PC-3 (cell line): ENCODE measurements at places on chromosomes 7 and 10.
A peak's percentile ranks its signal among the peaks of the same experiment; 100 is the strongest.

DNA sequence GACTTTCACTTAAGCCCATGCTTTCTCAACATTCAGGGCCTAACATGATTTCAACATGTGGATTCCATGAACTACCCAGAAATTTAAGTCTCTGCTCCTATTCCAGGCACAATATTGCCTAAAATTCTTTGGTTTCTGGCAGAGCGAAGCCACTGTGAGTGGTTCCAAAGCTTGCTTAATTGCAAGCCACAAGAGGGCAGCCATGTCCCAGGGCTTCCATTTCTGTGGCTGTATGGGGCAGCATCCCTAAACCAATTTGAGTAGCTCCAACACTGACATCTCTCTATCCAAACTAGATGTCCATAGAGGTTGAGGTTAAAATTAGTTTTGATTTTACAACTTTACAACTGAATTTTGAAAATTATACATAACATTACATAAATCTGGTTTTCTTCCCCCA is 56.3 kb upstream of the MDFIC start:
- H3K27me3 ChIP-seq, result no peaks in the 10 kb centered on the region
- peaks cover 11% of the 10 kb centered on the region for H3K4me1 ChIP-seq
- no peaks in the 10 kb centered on the region for H3K36me3 ChIP-seq
- DNase-seq, result peak; percentile 60

GRCh38 chr10:86668297-86669165 is at the start of gene LDB3:
LDB3 (plus strand) TSS chr10:86668511; CDS start chr10:86668692, 181 bp downstream.
- no peaks in the 10 kb centered on the region for H3K36me3 ChIP-seq
- peaks cover 59% of the 10 kb centered on the region for H3K4me1 ChIP-seq
- DNase-seq, result peak; percentile 75

GRCh38 chr10:107054469-107055156 is 109.9 kb downstream of the SORCS1 start:
- no peaks in the 10 kb centered on the region for H3K4me1 ChIP-seq
- DNase-seq, result no peak
- peaks cover 49% of the 10 kb centered on the region for H3K27me3 ChIP-seq
- no peak overlapping the region for H3K4me3 ChIP-seq

- H3K4me3 ChIP-seq, result no peak overlapping the region
- no peaks in the 10 kb centered on the region for H3K4me1 ChIP-seq
- H3K27ac ChIP-seq, result no peak overlapping the region
- H3K36me3 ChIP-seq, result no peaks in the 10 kb centered on the region
- H3K27me3 ChIP-seq, result no peaks in the 10 kb centered on the region
These were observed 639.0 kb downstream of the IPMK start for GRCh38 chr10:57628592-57629284.

DNA sequence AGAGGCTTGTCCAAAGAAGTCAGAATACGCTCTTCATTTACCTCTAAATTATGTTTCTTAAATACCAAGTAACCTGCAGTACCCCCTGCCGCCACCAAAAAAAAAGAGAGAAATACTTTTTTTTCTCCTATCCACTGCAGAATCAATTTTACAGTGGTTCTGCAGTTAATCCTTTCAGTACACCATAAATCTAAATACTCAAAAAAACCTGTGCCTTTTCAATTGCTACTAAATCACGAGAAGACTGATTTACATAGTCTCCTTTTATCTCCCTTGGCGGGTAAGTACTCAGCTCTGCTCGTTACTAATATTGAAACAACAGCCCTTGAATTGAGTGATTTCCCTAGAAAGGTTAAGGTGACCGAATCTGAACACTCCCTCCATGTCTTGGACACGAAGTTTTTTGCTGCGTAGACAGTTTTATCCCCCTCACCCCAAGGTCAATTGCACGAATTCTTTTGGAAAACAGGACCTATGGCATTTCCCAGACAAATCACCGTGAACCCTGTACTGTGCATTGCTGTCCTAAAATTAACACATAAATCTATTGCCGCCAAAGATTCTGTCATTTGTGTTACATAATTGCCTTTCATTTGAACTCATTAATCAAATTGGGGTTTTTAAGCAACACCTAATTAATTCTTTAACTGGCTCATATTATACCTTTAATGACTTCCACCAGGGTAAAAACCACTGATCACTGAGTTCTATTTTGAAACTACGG is 512 bp upstream of the VIM start:
- H3K27me3 ChIP-seq, result no peaks in the 10 kb centered on the region
- H3K4me1 ChIP-seq, result peaks cover 10% of the 10 kb centered on the region
- no peak for DNase-seq

- no peak overlapping the region for H3K27ac ChIP-seq
- H3K36me3 ChIP-seq, result no peaks in the 10 kb centered on the region; the same call in 1 of the 2 replicates
- DNase-seq, result no peak
- no peak overlapping the region for H3K4me3 ChIP-seq
These were observed 12.0 kb downstream of the PWWP2B start for GRCh38 chr10:132408823-132409666.

GRCh38 chr7:135508883-135509588 is 866 bp downstream of the CNOT4 start:
- H3K27me3 ChIP-seq, result no peaks in the 10 kb centered on the region
- no peaks in the 10 kb centered on the region for H3K36me3 ChIP-seq
- H3K27ac ChIP-seq, result 0 out of 2 replicates have a peak overlapping the region, but pooled peaks have one; percentile 53
- peak; percentile 21 for DNase-seq

- no peak overlapping the region for H3K27ac ChIP-seq
- no peak overlapping the region for H3K4me3 ChIP-seq
- peak; percentile 85 for DNase-seq
These were observed 74.5 kb downstream of the PKD1L1 start for GRCh38 chr7:47873762-47874161.

- no peak overlapping the region for H3K27ac ChIP-seq
- DNase-seq, result no peak
- no peak overlapping the region for H3K4me3 ChIP-seq
- H3K36me3 ChIP-seq, result no peaks in the 10 kb centered on the region
- peaks cover 22% of the 10 kb centered on the region for H3K4me1 ChIP-seq
These were observed 93.8 kb upstream of the HDAC9 start for GRCh38 chr7:18401757-18402156.
